ENCODE measurements at places on chromosomes 2 and 18.

GRCh38 chr18:22558945-22559385, 141.2 kb upstream of the CTAGE1 start:
- DNase-seq, result no peak

DNA sequence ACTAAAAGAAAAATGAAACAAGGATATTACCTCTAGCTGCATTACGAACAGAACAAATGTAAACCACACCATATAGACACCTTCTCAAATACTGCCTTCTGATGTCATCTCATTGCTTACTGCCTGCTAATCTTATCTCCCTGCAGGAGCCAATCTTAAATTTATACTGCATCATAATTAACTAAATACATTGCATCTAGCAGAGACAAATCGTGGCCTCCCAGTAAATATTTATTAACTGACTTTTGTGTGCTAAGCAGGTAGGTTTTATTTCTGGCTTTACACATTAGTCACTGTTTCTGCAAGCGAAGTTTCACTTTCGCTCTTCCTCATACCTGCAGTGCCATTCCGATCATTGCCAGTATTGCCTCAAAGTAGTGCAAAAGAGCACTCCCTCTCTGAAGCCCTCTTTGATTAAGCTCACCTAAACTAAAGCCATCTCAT, 67.5 kb downstream of the SPATS2L start:
- DNase-seq, result no peak

- DNase-seq, result no peak
Observed at GRCh38 chr18:48202006-48202348, 207.2 kb downstream of the ZBTB7C start.

DNA sequence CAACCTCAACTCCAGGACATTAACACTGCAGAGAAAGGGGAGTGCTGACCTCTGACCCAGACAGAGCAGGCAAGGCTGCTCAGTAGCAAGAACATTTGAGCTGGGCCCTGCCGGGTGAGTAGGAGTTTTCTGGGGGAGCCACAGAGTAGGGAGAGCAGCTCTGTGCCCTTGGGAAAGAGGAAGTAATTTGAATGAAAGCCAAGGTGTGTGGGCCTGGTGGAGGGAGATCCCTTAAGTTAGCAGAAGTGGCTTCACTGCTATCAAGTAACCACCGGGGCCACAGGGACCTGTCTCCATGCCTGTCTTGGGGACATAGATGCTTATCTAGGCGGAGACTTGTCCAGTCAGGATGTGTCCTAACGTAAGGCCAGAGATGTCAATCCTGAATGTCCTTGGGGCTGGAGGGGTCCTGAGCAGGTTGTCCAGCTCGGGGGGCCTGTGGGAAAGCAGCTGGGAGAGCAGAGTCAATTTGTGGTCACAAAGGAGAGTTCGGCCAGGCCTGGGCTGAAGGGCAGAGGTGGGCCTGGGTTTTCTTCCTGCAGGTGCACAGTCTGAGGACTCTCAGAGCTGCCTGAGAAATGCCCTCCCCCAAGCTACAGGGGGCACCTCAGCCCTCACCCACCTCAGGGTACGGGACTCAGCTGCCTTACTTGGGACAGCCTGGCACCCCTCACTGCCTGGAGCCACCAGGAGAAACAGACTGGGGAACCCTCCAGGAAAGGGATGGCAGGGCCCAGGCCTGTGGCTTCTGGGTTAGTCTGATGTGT, 15.0 kb upstream of the OTOF start:
- DNase-seq, result no peak

Data from CD4-positive, alpha-beta T cell (primary cell).